NCI-H510A (cell line): ENCODE measurements at places on chromosomes 1 and 21.

GRCh38 chr1:246355411-246356230, 151.5 kb downstream of the SMYD3 start:
- DNase-seq: no peak

DNA sequence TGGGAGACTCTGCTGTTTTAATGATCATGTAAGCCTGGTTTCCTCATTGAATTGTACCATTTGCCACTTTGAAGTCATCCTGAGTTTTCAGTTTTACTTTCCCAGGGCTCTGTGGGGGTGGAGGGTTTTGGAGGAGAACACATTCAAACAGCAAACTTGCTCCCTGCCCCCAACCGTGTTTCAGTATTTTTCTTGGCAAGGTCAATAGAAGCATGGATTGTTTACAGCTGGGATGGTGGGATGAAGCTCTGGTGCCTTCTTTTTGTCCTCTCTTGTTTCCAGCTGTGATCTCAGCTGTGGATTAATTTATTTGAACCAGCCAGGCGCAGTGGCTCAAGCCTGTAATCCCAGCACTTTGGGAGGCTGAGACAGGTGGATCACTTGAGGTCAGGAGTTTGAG, 54.3 kb upstream of the SERBP1 start:
- DNase-seq: no peak

DNA sequence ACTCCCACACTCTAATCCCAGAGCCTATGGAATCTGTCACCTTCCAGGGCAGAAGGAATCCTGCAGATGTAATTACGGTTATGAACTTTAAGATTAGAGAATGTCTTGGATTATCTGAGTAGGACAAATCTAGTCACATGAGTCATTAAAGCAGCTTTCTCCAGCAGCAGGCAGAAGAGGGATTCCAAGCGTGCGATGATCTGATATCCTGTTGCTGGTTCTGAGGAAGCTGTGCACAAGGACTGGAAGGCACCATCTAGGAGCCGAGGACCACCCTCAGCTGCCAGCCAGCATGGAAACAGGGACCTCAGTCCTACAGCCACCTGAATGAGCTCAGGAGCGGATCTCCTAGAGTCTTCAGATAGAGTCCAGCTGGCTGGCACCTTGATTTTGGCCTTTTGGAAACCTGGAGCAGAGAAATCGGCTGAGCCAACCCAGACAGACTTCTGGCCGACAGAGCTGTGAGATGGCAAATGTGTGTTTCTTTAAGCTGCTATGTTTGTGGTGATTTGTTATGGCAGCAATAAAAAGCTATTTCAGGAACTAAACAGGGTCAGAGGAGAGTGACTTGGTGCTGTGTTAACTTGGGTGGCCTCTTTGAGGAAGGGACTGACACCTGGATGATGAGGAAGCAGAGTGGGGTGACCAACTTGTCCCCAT, 34.5 kb downstream of the LRRN2 start:
- no peak for DNase-seq

DNA sequence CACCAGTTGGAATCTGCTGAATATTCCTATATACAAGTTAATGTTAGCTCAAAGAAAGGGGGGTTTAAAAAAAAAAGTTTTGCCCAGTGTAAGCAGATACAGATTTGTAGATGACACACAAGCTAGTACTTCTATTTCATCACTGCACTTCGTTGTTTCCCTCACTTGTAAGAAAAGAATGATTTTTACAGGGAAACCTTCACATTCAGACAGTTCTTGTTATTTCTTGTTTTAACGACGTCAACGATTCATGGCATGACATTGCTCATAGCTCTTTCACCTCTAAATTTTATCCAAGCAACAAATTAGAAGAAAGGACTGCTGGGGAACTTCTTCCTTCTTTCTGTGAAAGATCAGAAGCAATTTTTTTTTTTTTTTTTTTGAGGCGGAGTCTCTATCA, 25.7 kb upstream of the C1orf105 start:
- no peak for DNase-seq

DNA sequence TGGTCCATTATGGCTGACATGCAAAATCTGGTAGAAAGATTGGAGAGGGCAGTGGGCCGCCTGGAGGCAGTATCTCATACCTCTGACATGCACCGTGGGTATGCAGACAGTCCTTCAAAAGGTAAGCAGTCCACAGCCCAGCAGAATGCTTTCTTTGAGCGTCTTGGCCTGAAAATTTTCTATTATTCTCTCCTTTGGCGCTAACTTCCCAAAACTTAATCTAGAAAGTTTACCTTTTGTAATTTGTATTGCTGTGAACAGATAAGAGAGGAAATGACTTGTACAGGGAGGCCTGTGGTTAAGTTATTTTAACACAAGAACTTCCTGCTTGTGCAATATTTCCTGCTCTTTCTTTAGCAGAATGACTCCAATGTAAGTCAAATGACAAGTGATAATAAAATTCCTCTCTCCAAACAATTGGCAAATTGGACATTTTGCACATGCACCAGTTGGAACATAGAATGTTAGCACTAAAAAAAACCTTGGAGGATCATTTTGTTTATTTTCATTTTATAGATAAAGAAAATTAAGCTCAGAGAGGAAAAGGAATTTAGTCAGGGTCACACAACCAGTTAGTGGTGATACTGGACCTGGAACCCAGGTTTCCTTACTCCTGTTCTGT, 18.9 kb downstream of the CAP1 start:
- no peak for DNase-seq

DNA sequence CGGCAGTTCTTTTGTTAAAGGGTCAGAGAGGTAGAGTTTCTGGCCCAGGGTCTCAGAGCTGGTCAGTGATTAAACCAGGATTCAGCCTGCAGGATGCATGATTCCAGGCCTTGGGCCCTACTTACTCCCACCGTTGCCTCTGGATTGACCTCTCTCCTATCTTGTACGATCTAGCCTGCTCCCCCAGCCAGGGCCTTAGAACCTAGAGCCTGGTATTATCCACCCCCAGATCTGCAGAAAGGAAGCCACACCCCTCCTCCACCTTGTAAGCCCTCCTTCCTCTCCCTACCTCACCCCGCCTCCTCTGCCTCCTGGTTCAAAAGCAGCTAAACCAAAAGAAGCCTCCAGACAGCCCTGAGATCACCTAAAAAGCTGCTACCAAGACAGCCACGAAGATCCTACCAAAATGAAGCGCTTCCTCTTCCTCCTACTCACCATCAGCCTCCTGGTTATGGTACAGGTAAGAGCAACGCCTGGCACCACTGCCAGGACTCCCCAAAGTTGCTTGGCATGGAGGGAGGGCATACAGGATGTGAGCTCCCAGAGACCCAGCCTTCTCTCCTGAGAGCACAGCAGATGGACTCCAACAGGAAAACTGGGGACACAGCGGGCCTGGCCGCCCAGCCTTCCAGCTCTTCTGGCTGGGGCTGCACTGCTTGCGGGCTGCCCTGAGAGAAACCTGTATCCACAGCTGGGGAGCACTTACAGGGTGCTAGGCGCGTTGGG, at the start of gene CD52:
Gene CD52 (plus strand): TSS at position 347 of the 726 bp plus-strand sequence. CDS start 60 bp downstream, at position 407.
- DNase-seq: no peak

GRCh38 chr1:18653916-18654315, 23.3 kb downstream of the PAX7 start:
- DNase-seq: no peak

DNA sequence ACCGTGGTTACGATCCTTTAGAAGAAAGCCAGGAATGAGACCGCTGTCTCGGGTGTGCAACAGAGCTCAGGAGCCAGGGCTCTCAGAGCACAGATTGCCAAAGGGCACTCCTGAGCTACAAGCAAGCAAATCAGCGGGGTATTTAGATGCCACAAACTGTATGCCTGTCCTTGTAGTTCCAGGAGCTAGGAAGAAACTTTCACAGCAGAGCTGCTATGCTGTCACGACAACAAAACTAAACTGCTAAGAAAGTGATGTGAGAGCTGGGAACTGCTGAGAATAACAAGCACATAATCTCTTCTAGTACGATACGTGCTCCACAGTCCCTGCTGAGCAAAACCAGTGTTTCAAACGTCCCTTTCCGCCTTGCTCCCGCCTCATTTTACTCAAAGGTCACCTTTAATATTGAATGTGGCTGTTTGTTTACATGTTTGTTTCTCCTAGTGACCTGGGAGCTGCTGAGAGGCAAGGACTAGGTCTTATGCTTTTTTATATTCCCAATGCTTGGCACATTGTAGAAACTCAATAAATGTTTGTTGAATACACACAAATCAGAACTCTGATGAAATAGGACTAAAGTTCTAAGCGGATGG, 14.7 kb downstream of the GREM2 start:
- no peak for DNase-seq

DNA sequence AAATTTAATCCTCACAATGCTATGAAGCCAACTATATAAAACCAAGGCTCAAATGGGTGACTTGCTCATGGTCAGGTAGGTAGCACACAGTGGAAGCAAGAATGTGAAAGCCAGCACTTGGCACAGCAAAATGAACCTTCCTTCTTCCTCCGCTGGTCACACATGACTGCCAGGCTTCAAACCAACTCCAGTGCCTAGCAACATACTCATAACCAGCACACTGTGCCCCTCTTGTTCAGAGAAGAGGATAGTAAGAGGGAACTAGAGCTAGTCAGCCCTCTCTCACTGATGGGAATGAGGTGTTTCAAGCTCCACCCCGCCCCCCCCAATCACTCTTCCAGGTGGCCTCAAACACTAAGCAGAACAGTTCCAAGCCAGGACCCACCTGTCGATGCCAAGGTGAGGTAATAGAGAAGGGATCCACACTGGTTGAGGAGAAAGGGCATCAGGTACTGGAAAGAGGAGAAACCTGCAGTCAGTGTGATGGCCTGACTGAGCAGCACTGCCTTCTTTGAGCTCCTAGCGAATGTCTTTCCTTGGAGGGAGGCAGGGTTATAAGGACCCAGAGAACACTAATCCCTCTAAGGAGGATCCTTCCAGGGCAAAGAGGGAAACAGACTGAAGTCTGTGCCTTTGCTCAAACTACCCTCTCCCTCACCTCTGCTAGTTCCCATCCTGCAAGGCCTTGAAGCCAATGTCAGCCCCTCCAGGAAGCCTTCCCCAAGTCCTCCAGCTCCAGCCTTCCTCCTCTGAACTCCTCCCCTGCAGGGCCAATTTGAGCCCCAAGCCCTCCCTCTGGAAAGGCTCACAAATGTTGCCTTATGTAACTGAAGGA, 1.2 kb downstream of the TMEM234 start:
- peak; percentile 60 for DNase-seq

GRCh38 chr1:100458661-100459357, 79.1 kb upstream of the GPR88 start:
- DNase-seq: peak; percentile 7

DNA sequence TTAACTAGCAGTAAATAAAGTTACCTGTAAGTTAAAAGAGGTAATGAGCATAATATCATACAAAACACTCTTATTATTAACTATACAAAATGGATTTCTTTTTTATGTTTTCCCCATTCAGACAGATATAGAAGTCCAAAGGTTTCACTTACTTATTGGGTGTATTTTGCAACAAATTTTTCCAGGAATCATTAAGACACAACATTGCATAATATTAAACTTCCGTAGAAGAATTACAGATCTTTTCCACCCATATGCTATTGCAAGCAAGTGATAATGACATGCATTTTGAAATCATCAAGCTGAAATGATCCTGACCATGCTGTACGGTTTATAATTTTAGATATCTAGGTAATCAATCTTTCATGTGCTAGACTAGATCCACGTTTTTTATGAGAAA, 957.0 kb downstream of the NCAM2 start:
- DNase-seq: no peak

- DNase-seq: no peak
Measured at GRCh38 chr1:3495776-3496745, 41.6 kb downstream of the ARHGEF16 start.

DNA sequence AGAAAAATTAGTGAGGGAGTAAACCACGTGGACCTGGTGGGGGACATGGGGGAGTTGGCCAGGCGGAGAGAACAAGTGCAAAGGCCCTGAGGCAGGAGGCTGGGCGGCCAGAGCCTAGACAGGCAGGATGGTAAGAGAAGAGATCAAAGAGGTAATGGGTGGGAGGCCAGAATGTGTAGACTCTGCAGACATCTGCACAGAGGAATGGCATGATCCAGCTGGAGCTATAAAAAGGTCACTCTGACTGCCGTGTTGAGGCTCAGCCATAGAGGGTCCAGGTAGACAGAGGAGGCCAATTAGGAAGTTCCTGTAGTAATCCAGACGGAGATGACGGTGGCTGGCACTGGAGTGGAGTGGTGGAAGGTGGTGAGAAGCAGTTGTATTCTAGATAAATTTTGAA, 3.6 kb downstream of the H6PD start:
- no peak for DNase-seq

DNA sequence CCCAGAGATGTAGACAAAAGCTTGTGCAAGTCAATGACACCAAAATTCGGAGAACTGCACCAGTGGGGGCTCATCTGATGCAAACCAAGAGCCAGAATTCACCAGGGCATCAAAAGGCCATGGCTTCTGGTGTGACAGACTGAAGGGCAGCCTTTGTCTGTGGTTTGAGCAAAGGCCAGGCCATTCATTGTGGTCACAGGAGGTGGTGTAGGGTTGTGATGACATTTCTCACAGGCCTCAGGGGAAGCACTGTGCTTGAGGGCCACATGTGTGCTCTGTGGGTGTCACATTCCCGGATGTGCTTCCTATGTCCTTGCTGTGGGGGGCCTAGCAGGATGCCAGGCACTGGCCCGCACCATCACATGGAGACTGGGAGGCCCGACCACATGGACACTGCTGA, 22.5 kb upstream of the KCNE1 start:
- no peak for DNase-seq

DNA sequence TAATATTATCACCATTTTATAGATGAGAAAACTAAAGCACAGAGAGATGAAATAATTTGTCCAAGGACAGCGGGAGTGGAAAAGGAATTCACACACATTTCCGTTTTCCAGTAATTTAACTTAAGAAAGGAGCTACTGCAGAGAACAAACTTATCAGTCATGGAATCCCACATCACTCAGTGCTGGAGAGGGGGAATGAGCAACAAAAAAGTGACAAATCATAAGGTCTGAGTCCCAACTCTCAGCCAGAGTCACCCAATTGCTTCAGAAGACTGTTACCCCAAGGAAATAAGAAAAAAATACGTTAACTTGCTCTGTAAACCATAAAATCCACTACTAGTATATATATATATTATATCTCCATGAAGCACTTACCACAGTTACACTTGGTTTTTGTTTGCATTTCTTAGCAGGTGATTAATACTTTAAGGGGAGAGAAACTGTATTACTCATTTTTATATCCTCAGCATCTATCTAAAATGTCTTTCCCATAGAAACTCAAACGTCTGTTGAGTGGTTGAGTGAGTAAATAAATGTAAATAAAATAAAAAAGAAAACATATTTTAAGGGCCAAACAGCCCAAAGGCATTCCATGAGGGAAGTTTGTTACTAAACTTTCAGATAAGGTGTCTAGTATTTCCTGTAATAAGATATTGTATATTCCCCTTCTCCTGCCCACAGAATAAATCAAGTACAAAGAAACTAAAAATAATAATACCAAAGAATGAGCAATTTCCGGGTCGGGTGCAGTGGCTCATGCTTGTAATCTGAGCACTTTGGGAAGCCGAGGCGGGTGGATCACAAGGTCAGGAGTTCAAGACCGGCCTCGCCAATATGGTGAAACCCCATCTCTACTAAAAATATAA, 76.8 kb downstream of the SLC45A1 start:
- no peak for DNase-seq
